ENCODE measurements at places on chromosomes 12 and 14.

- no peak for DNase-seq
These were observed 328.6 kb downstream of the PCNX1 start for GRCh38 chr14:71235875-71236274.

- DNase-seq: no peak
These were observed 9.7 kb downstream of the TC2N start for GRCh38 chr14:91857614-91858013.

GRCh38 chr14:82778008-82778590 is 1244.4 kb upstream of the SEL1L start:
- DNase-seq: no peak

DNA sequence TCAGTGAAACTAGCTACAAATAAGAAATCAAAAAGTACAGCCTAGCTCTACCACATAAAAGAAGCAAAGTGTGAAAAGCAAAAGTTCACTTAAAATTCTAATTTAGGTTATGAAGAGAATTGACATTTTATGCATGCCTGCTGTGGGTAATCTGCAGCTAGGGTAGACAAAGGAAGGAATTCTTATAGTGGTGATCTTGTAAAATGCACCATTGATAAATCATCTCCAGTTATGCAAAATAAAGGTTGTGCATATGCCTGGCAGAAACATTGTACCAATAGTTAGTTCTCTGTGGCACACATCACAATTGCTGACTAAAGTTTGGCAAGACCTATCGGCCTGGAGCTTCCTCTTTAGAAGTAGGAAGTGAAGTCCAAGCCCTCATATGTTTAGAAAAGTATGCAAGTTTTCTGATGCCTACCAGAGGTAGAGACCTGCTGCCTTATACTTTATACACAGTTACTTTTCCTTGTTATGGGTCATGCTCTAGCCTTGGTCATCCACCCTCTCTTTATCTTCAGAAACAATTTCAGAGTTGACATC is 78.3 kb downstream of the TSHR start:
- no peak for DNase-seq

- DNase-seq: no peak
These were observed 9.5 kb upstream of the RAB35 start for GRCh38 chr12:120125792-120126634.

DNA sequence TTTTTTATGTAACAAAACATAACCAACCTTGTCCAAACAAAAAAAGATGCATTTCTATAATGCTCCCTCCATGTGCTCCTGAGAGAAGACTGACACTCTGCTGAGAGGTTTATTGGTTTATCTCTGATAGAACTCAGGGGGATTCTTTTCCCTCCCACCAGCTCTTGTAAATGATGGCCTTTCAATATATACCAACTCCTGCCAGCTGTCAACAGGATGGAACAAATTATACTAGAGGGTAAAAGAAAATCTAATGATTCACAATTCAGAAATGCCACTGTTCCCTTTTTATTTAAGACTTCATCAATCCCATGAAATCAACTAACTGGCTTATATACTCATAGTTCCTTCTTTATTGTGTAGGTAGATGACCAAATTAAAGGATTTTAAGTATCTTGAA is 25.4 kb downstream of the PSMC1 start:
- peak; percentile 27 for DNase-seq

- no peak for DNase-seq
These were observed 195.5 kb upstream of the DAAM1 start for GRCh38 chr14:58992935-58993334.

- DNase-seq: no peak
These were observed 105.1 kb downstream of the GXYLT1 start for GRCh38 chr12:42039577-42039976.

DNA sequence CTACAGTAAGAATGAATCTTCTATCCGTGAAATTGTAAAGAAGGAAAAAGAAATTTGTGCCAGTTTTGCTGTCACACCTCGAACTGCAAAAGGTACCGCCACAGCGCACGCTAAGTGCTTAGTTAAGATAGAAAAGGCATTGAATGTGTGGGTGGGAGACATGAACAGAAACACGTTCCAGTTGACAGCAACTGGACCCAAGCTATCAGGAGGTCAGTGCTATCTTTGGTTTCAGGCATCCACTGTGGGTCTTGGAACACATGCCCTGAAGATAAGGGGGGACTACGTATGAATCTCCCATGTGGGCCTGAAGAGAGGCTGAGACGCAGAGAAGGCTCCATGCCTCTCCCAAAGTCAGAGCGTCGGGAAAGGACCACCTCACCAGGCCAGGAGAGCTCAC is 9.8 kb downstream of the IFFO1 start:
- no peak for DNase-seq

DNA sequence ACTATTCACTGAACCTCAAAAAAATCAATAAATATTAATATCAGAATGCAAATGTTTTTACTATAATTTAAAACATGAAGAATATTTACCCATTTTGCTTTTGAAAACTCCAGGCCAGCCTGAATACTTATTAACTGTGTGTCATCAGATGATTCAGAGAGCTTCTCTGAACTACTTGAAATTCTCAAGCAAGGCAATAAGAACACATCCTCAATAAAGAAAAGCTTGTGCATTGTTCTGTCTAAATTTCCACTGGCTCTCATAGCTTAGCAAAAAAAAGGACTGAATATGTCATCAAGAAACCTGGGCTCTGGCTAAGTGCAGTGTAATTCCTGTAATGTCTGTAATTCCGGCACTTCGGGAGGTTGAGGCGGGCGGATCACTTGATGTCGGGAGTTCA is 194.1 kb downstream of the BTG1 start:
- peak; percentile 63 for DNase-seq

DNA sequence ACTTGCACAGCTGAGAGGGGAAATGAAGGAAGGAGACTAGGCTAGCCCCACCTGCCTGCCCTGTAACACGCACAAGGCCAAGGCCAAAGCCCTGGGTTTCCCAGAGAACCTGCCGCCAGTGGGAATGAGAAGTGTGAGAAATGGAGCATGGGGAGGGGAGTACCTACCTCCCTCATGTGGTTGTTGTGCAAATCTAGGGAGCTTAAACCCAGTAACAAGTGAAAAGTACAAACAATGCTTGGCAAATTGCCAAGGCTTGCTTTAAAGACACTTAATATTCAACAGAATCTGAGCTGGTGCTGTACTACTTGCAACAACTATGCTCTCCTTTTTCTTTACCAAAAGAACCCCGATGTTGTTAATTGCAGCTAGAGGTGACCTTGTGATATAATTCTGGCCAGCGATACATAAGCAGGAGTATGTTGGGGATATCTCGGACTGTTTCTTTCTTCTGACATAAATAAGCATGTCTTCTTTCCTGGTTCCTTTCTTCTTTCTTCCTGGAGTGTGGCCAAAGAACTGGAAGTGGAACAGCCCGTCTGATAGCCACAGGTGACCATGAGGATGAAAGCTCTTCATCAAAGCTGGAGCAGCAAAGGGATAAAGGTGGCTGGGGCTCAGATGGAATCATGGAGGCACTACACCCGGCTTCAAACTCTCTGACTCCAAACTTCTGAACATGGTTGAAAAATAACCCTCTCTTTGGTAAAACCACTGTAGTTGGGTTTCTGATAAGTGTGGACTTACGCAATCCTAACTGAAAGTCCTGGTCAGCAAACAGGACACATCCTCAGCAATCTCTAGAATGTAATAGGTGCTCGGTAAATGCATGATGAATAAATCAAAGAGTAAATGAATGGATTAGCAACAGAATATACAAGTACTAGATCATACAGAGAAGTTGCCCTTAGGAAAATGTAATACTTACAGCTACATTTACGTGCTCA is 207.9 kb downstream of the NUAK1 start:
- peak; percentile 45 for DNase-seq

- DNase-seq: peak; percentile 38
These were observed 3.9 kb upstream of the PPP1R1A start for GRCh38 chr12:54592316-54592715.

GRCh38 chr12:53069621-53070410 is 9.4 kb downstream of the SPRYD3 start:
- no peak for DNase-seq

GRCh38 chr14:53858345-53858684 is 98.3 kb downstream of the BMP4 start:
- DNase-seq: no peak

DNA sequence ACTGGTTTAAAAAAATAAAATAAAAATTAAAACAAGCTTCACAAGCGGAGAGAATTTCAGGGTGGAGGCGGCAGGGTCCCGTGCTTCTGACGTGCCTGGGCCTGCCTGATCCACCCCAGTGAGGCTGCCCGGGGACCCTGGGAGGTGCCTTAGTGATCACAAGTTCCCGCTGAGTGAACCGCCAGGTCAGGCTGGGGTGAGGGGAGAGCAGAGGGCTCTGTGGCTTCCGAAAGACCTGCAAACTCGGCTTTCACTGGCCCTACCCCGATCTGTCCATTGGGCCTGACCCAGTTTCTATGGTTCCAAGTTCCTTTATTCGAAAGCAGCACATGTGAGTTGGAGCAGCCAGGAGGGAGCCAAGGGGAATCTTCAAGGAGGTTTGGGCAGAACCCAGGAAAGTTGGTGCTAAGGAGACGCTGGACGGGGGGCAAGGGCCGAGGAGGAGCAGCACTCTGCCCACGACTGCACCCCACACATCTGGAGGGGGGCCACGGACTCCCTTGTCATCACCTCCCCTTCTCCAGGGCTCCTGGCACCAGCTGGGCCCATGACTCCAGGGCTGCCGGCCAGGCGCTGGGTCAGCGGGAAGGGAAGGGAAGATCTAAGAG is 12.9 kb downstream of the MMP14 start:
- DNase-seq: peak; percentile 63

DNA sequence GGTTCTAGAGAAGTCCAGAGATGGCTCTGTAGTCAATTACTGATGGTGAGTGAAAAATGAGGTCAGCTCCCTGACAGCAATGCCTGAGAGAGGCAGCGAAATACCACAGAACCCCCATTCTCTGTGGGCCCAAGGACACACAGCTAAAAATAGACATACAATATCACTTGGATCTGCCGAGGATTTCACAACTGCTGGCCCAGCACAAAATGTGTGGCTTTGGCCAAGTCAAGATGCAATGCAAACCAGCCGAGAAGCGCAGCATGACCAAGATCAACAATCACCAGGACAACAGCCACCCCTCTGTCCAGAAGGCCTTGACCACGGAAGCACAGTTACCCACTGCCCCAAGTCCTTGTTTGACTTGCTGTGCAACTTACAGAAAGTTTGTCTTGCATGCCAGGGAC is 52.2 kb downstream of the CKAP4 start:
- peak; percentile 62 for DNase-seq

DNA sequence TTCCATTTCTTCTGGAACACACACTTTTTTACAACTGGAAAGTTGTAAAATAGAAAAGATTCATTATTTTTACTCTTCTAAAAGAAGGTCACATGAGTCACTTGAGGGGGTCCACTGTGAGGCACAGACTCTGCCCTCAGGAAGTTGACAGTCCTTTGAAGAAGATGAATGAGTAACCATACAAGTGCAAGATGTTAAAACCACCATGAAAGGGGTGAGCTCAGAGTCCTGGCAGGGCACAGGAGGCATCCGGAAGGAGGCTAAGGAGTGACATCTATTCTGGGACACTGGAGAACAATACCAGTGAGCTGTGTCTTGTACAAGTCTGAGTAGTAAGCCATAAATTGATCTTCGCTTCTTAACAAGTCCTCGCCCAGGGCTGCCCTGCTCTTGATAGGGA is 126.0 kb upstream of the FRMD6 start:
- DNase-seq: no peak

DNA sequence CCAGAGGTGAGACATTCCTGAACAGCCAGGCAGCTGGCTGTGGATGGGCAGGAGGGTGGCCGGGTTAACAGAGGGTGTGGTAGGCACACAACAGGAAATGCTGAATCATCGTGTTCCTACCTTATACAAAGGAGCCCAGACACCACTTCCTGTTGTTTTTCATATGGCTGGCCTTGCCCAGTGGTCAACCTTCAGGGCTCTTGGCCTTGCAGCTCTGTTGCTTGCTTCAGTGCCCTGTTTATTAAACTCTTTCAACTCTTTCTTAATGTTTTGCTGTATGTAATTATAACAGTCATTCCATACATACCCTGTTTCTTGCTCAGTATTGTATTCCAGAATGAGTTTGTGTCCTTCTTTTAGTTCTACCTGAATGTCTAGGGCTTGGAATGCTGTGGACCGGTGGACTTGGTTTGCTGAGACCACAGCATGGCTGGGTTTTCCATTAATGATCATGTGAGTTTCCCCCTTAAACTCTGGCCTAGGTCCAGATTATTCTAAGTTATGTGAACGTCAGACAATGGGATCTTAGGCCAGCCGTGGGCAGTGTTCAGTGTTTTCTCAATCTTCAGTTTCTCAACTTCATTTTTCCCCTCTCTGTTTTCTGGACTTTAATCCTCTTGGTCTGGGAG is 11.9 kb downstream of the CFAP54 start:
- peak; percentile 88 for DNase-seq

- DNase-seq: no peak
These were observed 43.7 kb upstream of the GPHB5 start for GRCh38 chr14:63362389-63362819.

- DNase-seq: peak; percentile 85
These were observed 14.2 kb downstream of the ELK3 start for GRCh38 chr12:96208346-96208745.

DNA sequence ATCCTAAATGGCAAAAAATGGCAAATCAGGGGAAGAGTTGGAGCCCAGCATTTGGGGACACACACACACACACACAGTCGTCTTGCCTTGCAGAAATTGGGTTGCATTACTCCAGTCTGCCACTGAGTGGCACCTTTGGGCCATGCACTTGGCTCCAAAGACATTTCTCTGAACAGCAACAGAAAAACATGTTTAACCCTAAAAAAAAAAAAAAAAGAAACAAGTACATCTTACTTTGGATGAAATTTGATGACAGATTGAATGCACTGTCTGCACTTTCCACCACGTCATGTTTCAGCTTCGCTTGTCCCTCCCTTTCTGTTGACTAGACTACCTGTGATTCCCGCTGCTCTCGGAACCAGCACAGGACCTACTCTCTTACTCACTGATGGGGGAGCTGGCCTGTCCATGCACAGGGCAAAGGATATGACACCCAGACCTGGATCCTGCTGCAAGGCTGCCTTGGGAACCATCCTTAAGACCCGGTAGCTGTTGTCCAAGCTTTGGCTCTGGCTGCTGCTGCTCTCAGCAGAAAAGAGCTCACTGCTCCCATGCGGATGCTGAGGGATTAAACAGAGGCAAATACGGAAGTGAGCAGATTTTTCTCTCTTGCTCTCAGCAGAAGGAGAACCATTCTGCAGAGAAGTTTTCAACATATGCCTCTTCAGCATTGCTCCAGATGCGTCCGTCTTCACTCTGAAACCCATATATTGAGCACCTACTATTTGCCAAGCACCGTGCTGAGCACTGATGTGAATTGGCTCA is 376.8 kb downstream of the DPF3 start:
- peak; percentile 92 for DNase-seq

DNA sequence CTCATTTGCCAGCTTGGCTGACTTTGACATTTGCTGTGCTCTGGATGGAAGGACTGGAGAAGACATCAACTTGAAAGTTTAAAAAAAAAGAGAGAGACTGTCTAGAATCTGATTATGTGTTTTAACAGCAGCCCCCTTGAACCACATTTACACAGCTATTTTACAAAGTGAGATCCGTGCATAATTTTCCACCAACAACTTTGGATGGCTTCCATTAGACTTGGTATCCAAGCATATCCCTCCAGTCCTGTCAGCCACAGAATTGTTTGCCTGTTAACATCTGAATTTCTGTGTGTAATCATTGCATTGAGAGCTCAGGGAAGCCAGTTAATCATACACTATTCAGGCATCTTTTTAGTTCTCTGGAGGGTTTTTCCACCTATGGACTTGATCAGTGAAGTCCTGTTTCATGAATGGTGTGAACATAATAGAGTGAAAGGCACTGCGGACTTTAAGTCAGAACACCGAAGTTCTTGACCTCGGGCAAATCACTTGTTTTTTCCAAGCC is 93.7 kb downstream of the SAMD4A start:
- no peak for DNase-seq
